Renal pelvis (tissue), 12 donors: ENCODE measurements at places on chromosomes 1 and 21. TPM values are rescaled to one million over a fixed set of nuclear protein-coding genes. Genes with fewer than 3 reads are reported as not detected.

DNA sequence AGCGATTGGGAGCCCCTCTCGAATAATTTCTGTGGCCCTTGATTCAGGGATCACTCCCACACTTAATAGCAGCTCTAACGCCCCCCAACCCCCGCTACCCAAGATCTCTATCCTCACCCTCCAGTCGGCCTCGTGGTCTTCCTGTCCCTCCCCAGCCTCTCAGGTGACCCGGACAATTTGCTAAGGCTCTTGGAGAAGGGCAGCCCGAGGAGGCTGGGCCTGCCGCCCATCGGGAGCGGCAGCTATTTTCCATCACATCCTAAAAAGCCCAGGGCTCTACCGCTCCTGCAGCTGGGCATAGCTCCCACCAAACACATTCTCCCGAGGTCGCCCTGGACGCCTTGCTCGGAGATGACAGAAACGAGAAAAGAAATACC lies 12.0 kb upstream of the PHLDA3 start:
- no peak for DNase-seq

DNA sequence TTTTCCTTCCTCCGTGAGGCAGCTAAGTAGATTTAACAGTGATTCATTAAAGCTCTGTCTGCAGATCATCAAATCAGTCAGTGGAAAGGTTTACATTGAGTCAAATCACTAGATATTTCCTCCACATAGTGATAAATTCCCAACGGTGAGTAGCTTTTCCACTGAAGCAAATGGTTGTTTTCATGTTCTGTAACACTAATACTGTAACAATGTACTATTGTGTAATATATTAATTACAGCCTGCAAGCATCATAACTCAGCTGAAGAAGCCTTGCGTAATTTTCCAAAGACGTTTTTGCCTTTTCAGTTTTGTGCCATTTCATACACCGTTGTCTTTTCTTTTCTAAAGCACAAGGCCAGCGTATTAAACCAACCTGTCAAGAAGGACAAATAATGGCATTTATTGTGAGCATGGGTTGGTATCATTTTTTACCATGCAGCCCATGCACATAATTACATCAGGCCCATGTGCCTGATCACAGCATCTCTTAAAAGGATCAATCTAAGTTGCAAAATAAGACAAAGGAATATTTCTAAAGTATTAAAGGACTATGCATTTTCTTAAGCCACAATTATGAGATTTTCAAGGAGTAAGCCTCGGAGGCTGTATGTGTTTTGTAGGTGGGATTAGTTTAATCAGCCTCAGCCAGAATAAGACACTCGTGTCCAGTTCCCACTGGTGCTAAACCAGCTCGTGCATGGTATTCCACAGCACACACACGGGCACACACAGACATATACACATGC lies 16.7 kb upstream of the PDE9A start:
- no peak for DNase-seq

- DNase-seq: no peak
These were observed 4.8 kb upstream of the RPE65 start for GRCh38 chr1:68454534-68454933.

DNA sequence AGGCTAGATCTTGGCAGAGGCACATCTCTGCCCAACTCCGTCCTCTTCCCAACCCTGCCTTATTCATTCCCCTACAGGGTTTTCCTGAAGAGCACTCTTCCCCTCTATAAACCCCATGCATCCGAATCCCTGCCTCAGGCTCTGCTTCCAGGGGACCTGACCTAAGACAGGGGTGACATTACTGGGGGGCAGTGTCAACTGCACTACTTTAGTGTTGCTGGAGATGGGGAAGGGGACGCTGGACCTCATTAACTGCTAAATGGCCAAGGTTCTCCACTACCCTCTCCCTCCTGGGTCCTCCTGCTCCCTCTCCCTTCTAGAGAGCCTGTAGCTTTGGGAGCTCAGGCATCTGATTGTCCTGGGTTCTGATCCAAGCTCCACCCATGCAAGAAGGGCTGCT lies 126.2 kb downstream of the GRIK3 start:
- no peak for DNase-seq

- DNase-seq: no peak
These were observed 5.9 kb downstream of the GNAT2 start for GRCh38 chr1:109613361-109614147.

GRCh38 chr1:93180723-93181613 lies at the start of gene CCDC18:
Gene CCDC18 (plus strand): TSS chr1:93180724. CDS start chr1:93183362, 2,638 bp downstream.
- no peak for DNase-seq

- no peak for DNase-seq
These were observed 108.3 kb upstream of the TTC34 start for GRCh38 chr1:2909797-2910196.

DNA sequence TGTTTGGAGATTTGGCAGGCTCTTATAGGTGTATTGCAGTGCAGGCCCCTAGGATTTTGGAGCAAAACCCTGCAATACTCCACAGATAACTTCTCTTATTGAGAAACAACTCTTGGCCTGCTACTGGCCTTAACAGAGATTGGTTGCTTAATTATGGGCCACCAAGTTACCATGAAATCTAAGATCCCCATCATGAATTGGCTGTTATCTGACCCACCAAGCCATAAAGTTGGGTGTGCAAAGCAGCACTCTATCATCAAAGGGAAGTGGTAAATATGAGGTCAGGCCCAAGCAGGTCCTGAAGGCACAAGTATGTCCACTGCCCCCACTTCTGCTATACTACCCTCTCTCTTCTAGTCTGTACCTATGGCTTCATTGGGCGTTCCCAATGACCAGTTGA lies 130.0 kb upstream of the TNFSF4 start:
- no peak for DNase-seq

DNA sequence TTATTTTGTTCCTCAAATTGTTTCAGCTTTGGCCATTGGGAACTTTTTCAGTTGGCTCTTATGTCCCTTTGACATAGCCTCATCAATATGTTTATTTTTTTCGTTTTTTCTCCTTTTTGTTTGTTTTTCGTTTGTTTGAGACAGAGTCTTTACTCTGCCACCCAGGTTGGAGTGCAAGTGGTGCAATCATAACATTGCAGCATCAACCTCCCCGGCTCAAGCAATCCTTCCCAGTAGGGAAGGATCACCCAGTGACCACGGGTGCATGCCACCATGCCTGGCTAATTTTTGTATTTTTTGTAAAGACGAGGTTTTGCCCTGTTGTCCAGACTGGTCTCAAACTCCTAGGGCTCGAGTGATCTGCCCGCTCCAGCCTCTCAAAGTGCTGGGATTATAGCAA lies 8.1 kb downstream of the POLR3GL start:
- no peak for DNase-seq

GRCh38 chr1:89901957-89902669 lies 81.3 kb downstream of the LRRC8D start:
- no peak for DNase-seq

DNA sequence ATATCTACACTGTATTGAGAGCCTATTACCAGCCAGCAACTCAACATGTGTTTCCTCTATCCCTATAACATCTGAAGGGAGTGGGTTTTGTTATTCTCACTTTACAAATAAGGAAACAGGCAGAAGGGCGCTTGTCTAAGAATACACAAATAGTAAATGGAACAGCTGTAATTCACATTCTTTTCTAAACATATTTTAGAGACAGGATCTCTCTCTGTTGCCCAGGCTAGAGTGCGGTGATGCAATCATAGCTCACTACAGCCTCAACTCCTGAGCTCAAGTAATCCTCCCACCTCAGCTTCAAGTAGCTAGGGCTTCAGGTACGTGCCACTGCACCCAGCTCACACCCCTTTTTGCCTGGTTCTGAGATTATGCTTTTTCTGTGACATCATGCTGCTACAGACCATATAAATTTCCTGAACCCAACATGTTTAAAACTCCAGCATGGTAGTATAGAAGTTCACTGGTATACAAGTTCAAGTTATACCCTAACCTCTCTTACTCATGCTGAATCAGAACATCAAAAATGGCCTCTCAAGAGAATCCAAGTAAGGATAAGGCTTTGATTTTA lies 8.6 kb upstream of the TACSTD2 start:
- DNase-seq: no peak

DNA sequence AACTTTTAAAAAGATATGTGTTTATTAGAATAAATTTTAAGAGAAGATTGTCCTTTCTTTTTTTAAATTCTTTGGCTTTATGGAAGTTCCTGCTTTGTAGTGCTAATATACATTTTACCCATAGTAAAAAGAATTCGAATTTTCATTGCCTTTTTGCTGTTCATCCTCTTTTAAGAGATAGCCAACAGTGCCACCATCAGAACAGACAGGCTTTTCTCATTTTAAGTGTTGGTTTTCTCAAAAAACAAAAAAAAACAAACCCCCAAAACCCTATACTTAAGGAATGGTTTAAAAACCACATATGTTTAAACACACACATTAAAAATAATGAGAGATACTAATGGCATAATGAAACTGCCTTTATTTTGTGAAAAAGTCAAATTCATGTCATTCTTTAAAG lies 118.8 kb downstream of the NEK7 start:
- no peak for DNase-seq

GRCh38 chr1:165537356-165538109 lies 6.3 kb upstream of the LRRC52 start:
- DNase-seq: no peak

DNA sequence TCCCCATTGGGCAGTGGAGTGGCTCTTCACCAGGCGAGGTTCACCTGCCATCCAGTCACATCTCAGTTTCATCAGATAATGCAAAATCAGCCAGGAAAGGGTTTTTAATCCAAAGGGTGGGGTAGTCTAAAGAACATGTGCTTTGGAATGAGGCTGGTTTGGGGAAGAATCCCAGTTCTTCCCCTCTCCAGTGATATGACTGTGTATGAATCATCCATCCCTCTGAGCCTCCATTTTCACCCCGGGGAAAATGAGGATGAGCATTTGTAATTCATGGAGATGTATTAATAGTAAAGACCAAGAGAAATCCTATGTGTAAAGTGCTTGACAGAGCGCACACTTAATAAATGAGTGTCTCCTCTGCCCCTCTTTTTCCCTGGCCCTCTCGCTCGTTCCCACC lies 215.1 kb upstream of the FGGY start:
- no peak for DNase-seq

GRCh38 chr1:221268295-221268694 lies 389.1 kb downstream of the HLX start:
- no peak for DNase-seq

DNA sequence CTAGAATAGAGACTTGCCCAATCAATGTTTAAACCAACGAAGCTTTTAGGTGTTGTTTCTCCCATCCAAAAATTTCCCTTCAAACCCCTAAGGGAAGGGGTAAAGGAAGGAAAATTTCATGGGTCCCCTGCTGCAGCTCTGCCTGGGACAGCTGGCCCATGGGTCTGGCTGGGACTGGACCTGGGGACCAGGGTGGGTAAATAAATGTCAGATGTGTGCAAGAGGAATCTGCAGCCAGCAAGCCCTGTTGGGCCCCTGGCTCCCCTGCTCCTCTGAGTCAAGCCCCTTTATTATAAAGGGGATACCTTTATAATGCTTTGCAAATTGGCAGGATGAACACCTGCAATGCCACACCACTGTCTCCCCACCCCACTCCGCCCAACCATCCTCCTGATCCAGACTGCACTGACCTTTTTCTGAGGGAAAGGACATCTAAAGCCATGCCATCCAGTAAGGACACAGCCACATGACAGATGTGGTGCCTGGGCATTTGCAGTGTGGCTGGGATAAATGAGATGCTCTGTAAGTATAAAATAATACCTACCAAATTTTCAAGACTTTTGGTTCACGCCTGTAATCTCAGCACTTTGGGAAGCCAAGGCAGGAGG lies 1.9 kb upstream of the TMEM125 start:
- no peak for DNase-seq

DNA sequence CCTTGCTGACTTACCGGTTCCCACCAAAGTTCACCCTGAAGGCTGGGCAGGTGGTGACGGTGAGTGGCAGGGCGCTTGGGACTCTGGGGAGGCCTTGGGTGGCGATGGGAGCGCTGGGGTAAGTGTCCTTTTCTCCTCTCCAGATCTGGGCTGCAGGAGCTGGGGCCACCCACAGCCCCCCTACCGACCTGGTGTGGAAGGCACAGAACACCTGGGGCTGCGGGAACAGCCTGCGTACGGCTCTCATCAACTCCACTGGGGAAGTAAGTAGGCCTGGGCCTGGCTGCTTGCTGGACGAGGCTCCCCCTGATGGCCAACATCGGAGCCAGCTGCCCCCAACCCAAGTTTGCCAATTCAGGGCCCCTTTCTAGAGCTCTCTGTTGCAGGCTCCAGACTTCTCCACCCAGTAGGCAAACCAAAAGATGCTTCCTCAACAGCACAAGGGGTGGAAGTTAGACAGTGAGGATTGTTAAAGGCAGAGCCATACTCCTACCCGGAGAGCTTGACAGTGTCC lies 16.4 kb upstream of the SEMA4A start:
- DNase-seq: no peak

DNA sequence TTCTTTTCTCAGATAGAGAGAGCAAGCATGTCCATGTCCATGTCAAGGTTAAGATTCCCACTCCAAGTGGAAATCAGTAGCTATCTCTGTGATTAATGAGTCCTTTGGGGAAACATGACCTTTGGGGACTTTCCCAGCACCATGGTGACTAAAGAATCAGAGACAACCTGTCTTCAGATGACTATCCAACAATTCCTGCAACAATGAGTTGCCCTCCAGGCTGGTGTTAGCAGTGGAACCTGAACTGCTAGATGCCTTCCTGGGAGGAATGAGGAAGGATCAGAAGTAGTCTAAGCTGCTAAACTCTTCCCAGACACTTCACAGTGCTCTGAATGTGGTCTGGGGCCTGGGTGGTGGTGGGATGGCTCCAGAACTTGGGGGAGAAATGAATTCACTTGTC lies 6.5 kb downstream of the S100A9 start:
- DNase-seq: no peak

DNA sequence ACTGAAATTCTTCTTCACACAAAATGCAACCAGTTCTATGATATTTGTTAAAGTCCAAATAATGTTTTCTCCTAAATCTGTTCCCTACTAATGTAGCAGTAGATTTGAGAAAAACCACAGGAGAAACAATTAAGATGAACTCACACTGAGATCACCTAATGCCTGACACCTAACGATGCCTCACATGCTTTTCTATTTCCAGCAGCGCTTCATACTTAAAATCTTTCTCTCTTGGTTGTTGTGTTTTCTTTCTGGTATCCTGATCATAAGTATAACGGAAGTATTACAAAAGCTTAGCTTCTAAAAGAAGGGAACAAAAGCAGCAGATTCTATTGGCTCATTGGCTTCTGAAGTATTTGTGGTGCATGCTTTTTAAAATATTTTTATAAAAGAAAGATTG lies 267.2 kb upstream of the SGIP1 start:
- no peak for DNase-seq

Gene MRAP
- not detected for polyA plus RNA-seq

Gene FCAMR
- polyA plus RNA-seq: 10.5 TPM

Gene C21orf91
- 24.1 TPM for polyA plus RNA-seq

Gene RO60
- polyA plus RNA-seq: 46.0 TPM

Gene CRABP2
- polyA plus RNA-seq: 113 TPM

Gene CD52
- polyA plus RNA-seq: 3.3 TPM

Gene ZNF695
- polyA plus RNA-seq: 5.0 TPM
